ENCODE measurements at places on chromosomes 2 and 18. TPM values are rescaled to one million over a fixed set of nuclear protein-coding genes. Genes with fewer than 3 reads are reported as not detected.

SERPINE2 gene
- total RNA-seq = 170 TPM

SULT1C2 gene
- 0.53 TPM for total RNA-seq

SP5 gene
- not detected for total RNA-seq

ALPP gene
- total RNA-seq = 2.7 TPM

CENPA gene
- 46.7 TPM for total RNA-seq

RNU2-63P gene
- total RNA-seq = not detected

ITSN2 gene
- 23.9 TPM for total RNA-seq

PTH2R gene
- not detected for total RNA-seq

LBX2 gene
- 2.9 TPM for total RNA-seq

MC2R gene
- total RNA-seq = not detected

DNAH7 gene
- total RNA-seq = 0.59 TPM

AKAIN1 gene
- total RNA-seq = not detected

GPD2 gene
- total RNA-seq = 34.1 TPM

PID1 gene
- total RNA-seq = 3.6 TPM

CCL20 gene
- 5.9 TPM for total RNA-seq

NXPH2 gene
- not detected for total RNA-seq

CNDP1 gene
- total RNA-seq = not detected

NEB gene
- 0.11 TPM for total RNA-seq

LPIN1 gene
- 8.7 TPM for total RNA-seq

MAL gene
- not detected for total RNA-seq

MAP3K19 gene
- not detected for total RNA-seq

ANKAR gene
- 1.3 TPM for total RNA-seq

CD8A gene
- 0.26 TPM for total RNA-seq

TRIM43 gene
- total RNA-seq = not detected

NR4A2 gene
- 2.4 TPM for total RNA-seq

C2orf80 gene
- not detected for total RNA-seq

Measured in A549 treated with ZK216348 at 1 μM for 4 hours (cell line).